RWPE2 (cell line): ENCODE measurements at places on chromosomes 13 and 19.

- DNase-seq: no peak
Observed at GRCh38 chr13:51770160-51770559, 33.8 kb downstream of the DHRS12 start.

DNA sequence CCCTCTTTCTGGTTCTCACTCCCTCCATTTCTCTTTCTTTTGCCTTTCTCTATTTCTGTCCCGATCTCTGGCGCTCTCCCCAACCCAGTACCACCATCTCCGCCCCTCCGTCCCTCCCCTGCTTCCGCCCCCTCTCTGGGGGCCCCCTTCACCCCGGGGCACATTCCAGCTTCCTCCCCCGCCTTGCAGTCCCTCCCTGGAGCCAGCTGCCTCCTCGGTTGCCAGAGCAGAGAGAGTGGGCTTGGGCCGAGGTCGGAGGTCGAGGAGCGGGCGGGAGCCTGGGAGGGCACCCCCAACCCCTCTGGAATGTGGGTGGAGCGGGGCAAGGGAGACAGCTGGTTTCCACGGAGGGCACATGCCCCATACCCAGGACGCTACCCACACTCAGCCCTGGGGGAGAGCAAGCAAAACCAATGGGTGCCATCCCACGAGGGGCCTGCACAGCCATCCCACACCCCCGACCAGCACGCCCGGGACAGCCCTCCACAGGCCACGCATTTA lies 6.5 kb upstream of the CIRBP start:
- no peak for DNase-seq

DNA sequence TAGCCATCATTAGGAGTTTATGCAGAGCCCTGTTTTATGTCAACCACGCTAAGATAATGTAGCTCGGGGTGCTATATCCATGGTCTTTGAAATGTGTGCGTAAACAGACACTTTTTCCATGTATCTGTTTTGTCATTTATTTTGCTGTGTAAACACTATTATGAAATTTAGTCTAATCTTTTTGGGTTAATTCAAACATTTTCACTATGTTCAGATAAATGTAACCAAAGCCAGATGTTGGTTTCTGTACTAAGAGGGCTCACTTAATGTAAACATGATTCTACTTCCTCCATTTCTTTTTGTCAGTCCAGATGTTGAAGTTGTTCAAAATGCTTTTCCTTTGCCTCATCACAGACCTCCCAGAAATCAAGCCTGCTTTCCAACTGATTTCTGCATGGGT lies 499.5 kb upstream of the GPC6 start:
- DNase-seq: no peak

- no peak for DNase-seq
Observed at GRCh38 chr19:30310602-30311263, 61.5 kb upstream of the ZNF536 start.
